ENCODE measurements at places on chromosomes 12 and 14.

DNA sequence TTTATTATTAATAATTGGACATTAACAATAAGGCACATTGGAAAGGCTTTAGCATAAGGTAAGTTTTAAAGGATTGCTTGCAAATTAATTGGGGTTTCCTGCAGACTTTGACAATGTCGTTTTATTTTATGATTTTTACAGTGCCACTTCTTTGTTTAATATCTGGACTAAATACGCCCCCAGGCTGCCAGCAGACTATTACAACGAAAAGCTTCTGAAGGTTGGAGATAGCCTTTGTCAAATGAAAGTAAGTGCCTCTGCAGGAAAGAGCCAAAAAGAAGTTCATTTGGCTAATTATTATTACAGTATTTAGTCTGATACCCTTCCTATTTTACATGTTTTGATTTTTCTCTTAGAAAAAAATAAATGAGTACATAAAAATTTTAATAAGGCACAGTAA is 11.3 kb downstream of the CFAP54 start:
- no peak for DNase-seq

DNA sequence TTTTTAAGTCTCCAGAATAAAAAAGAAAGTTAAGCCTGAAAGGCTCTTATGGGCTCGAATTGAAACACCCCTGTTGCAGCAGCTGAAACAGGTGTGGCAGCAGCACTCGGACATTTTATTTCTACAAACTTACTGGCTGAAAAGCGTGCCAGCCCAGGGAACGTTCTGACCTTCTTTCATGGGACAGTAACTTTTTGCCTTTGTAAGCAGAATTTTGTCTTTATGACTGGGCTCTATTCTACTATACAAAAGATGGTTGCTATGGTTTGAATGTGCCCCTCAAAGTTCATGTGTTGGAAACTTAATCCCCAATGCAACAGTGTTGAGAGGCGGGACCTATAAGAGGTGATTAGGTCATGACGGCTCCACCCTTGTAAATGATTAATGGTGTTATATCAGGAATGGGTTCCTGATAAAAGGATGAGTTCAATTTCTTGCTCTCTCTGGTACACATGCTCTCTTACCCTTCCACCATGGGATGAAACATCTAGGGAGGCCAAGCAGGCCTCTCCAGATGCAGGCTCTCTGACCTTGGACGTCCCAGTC is 52.7 kb downstream of the PELI2 start:
- no peak for DNase-seq

DNA sequence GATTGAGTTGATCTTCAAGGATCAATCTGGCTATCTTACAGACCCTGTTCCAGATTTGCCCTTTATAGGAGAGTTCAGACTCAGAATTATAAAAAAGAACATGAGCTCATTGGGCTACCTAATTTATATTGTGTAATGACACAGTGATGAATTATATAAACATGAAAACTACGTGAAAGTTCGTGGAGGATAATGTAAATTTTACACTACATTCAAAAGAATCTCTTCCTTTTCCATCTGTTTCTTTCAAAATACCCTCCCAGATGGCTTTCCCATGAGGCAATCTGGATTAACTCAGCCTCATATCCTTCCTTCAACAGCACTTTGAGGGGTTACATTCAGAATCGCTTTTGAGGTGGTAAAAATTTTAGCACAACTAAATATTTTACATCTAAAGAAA is 129.3 kb downstream of the HMGA2 start:
- no peak for DNase-seq

- no peak for DNase-seq
These were observed 215.4 kb upstream of the RTL1 start for GRCh38 chr14:101118746-101119591.

DNA sequence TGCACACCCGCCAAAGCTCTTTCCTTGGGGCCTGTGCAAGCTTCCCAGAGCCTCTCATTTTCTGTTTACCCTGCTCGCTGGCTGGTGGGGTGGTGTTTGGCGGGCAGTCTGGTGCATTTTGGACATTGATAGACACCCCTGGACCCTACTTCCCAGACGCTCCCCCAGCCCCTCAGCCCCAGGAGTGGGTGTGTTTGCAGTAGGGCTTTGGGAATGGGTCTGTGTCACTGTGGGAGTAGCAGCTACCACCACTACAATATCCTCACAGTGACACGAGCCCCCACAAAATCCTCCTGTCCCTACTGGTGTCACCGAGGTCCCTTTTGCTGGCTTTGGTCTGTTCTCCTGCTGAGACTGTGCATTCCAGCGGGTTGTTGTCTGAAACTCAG is 371.3 kb downstream of the TMEM121 start:
- no peak for DNase-seq

- DNase-seq = no peak
These were observed 95.5 kb downstream of the SLC38A6 start for GRCh38 chr14:61076556-61076955.

GRCh38 chr12:51269174-51270066 is 795 bp downstream of the SMAGP start:
- peak; percentile 39 for DNase-seq

GRCh38 chr14:69789118-69789640 is 7.9 kb downstream of the SLC10A1 start:
- DNase-seq = no peak

- DNase-seq = no peak
These were observed 130.9 kb upstream of the PLEKHA5 start for GRCh38 chr12:18998343-18999261.

GRCh38 chr14:68594737-68595380 is 198.0 kb downstream of the ZFP36L1 start:
- no peak for DNase-seq

DNA sequence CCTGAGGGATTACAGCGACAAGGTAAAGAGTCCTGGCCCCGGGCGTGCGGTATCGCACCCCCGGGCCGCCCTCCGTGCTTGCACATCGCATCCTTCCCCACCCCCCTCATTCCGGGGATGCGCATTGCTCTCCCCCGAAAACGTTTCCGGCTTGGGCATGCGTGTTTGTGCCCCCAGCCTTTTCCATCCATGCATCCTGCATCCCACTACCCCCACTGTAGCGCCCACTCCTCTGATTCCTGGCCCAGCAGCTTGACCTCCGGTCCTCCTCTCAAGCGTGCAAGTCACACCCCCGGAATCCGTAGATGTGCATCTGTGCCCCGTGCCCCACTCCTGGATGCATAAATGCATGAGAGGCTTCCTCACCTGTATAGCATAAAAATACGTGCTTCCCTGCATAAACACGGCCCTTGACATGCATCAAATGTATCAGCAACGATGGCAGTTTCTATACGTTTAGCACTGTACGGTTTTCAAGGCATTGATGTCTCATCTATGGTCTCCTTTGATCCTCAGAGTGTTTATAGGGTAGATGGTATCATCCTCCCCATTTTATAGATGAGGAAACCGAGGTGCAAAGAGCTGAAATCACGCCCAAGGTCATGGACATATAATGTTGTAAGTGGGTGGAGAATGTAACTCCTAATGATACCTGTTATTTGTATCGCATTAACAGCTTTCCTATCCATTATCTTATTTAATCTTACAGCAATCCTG is 484 bp downstream of the RIC8B start:
- no peak for DNase-seq

DNA sequence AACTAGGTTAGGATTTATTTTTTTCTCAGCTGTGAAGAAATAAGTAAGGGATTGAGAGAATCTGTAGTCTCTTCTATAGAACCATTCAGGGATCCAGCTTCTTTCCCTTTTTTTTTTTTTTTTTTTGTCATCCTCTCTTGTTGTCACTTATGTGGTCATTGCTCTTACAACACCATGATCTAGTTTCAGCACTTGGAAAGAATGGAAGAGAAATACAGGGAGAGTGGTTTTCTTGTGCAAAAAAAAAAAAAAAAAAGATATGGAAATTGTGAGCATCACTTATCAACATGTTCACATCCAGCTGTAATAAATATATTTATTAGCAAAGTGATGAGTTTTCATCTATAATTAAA is 599.3 kb downstream of the SLC6A15 start:
- DNase-seq = no peak

- no peak for DNase-seq
These were observed 69.9 kb downstream of the ARL6IP4 start for GRCh38 chr12:123050331-123050831.

- DNase-seq = no peak
These were observed 2.6 kb upstream of the BCL11B start for GRCh38 chr14:99274346-99275221.

GRCh38 chr12:1820191-1820895 is at the start of gene LRTM2:
TSS of gene LRTM2 (plus strand) at chr12:1820565. CDS start at chr12:1828149, 7,584 bp downstream.
- no peak for DNase-seq

- DNase-seq = no peak
These were observed 52.1 kb downstream of the C14orf132 start for GRCh38 chr14:96091149-96091693.

DNA sequence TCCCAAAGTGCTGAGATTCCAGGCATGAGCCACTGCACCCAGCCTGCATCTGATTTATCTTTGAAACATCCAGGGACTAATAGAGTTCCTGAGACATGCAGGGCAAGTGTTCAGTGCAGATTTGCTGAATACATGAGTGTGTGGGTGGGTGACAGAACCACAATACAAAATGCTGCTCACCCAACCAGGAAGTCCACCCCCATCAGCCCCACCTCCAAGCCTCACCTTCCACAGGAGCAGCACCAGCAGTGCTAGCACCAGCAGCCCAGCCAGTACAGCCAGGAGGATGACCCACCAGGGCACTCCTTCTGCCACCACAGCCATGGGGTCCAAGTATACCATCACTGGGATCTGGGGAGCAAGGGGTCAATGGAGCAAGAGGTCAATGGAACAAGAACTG is 20.0 kb downstream of the ITGA7 start:
- no peak for DNase-seq

DNA sequence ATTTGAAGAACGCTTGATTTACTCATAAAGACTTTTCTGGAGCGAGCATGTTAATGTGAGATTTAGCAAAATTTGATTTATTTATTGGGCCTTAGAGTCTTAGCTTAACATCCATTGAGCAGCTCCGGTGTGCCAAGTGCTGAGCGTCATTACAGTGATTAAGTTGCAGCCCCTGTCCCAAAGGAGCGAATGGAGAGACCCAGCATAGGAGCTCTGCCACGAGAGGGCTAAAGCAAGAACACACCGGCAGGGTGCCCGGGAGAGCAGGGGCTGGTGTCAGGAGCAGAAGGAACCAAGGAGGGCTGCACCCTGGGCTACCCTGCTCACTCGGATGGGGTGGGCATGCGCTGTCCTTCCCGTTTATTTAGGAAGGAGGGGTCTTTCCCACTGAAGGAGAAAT is 50.6 kb downstream of the PPP2R5C start:
- DNase-seq = no peak

DNA sequence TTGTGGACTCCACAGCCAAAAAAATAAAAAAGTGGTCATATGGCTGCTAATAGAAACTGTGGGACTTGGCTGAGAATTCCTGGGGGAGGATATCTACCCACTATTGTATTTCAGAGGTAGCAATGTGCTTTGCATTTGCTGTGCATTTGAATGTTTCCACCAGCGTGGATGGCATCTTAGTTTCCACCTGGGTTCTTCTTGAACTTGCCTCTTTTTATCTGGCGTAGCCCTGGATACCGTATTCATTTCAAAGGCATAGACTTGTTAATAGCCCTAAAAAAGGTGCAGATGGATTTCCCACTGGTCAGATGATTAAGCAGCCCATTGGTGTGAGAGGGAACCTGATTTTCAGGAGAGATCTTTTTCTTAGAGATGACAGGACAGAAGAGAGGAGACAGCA is 1.9 kb upstream of the MYF5 start:
- DNase-seq = no peak

- no peak for DNase-seq
These were observed 206.4 kb downstream of the CRADD start for GRCh38 chr12:93883436-93884154.

GRCh38 chr14:71331403-71331802 is 424.1 kb downstream of the PCNX1 start:
- no peak for DNase-seq

- DNase-seq = no peak
These were observed 20.4 kb downstream of the DLK1 start for GRCh38 chr14:100747021-100747586.

DNA sequence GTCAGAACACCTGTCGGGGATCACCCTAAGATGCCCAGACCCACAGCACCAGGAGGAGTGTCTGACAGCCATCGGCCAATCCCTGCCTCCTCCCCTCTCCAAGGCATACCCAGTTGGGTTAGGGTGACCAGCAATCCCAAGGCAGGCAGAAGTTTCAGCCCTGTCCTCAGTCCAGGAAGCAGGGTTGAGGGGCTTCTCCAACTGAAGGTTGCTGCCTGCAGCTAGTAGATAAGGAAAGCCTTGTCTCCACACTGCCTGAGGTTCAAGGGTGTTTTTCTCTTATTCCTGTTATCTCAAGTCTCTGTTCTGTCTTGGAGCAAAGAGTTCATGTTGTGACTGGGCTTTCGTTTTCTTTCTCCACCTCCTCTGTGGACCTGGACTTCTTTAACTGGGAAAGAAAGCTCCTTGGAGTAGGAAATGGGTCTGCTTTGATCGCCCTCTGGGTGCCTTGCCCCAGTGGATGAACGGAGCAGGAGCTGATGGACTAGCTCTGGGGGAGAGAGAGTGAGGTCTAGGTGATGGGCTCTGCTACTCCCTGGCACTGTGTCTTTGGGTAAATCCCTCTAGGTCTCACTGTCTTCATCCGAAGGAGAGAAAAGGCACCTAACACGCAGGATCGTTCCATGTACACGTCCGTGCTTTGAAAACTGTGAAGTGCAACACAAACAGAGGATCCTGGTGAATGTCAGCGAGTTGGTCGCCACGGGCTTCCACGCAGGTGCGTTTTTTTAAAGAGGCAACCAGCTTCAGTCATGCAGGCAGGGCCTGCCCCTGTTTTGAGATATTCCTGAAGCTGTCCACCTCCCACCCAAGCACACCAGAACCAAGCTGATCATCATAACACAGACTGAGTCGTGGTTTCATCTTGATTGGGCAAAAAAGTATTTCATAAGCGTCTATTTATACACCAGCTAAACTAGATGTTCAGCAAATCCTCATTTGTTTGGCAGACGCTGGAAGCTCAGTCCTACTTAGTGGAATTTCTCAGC is 52.5 kb upstream of the FOXN3 start:
- DNase-seq = no peak

GRCh38 chr14:79256380-79256779 is 954.9 kb downstream of the DIO2 start:
- no peak for DNase-seq

DNA sequence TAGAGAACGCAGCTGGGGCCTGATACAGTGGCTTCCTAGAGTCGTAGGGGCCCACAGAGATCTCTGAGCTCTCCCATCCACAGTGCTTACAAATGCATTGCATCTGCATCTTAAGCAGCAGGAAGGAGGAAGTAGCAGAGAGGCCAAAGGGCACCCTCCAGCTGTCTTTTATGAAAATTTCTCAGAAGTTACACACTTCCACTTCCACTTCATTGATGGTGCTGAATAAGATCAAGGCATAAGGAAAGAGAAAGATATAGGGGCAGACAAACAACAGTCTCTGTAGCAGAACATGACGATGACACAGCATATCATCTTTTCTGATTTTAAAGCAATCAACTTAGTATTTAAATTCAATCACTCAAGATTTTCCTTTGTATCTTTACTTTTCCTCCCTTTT is 51.6 kb upstream of the ABCC9 start:
- DNase-seq = no peak

DNA sequence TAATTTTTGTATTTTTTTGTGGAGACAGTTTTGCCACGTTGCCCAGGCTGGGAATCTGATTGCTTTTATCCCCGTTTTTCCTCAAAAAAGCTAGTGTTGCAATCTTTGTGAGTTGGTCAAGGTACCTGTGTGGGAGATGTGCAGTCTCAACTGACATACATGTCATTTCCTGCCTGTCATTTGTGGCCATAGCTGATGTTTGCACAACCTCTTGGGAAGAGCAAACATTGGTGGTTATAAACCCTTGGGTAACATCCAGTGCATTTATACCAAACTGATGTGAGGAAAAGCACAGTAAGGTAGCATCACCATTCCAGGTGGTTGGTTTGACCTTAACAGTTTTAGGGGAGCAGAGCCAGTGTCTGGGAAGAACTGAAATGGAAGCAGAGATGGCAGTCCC is 54.7 kb downstream of the ATG14 start:
- DNase-seq = no peak
